ENCODE measurements at places on chromosomes 4 and X.

DNA sequence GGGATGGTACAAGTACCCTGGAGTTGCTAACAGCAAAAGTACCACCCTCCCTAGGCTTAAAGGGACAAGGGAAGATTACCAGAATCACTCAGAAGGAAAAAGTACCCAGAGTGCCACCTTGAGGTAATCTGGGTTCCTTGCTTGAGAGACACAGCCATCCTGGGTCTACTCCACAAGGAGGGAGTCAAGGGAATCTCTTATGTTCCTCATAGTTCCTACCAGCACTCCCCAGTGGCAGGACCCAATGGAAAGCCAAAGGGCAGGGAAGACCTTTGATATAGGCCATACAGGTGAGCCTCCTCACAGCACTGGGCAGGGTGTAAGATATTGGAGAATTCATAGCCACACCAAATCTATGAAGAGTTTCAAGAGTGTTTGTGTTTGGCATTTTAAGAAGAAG, 5.7 kb downstream of the IL2 start:
- ATAC-seq, result peak; percentile 67

- ATAC-seq, result no peak
Observed at GRCh38 chr4:113440371-113440770, 321.2 kb downstream of the CAMK2D start.

DNA sequence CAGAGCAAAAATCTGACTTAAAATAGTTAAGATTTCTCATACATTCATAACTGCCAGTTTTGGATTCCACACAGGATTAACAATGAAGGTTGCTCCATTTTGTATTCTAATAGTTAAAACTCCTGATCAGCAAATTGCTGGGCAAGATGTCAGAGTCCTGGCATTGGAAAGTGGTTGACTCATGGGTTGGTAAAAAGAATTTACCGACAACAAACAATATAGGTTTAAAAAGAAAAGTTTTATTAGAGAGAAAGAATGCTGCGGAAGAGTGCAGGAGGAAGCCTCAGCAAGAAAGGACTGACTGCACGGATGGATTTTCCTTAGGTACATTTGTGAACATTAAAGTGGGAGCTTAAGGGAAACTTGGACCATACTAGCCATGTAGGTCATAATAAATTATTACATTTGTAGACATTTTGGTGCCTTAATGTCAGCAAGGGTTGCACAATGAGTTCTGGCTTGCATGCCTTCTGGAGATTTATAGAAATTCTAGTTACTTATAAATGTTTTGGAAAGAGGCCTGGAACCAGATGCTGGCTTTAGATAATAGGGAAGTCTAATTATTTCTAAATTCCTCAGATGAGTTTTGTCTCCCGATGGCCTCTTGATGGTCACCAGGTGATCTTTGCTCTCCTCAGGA, 25.4 kb upstream of the IL2 start:
- ATAC-seq, result no peak

- no peak for ATAC-seq
Observed at GRCh38 chr4:74516303-74516702, 71.4 kb downstream of the AREG start.

- ATAC-seq, result no peak
Observed at GRCh38 chrX:47194194-47194787, 662 bp downstream of the UBA1 start.

GRCh38 chr4:85569730-85570299, 94.9 kb downstream of the ARHGAP24 start:
- ATAC-seq, result no peak

GRCh38 chr4:158322109-158322508, 111.8 kb downstream of the TMEM144 start:
- no peak for ATAC-seq

DNA sequence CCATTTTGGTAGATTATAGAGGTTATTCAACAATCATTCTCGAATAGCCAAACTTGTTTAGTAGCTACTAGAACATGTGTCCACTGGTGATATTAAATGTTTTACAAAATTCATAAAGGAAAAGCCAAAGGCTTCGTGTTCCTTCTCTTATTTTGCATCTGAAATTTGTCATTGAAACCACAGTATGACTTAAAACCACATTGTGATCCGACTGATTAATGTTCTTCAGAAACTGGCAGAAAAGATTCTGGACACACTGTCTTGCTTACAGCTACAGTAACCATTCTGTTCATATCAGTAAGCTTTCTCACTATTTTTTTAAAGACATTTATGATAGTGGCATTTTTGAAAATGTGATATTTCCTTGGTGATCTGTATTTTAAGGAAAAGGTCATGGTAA, 2.6 kb upstream of the SMARCA1 start:
- no peak for ATAC-seq

DNA sequence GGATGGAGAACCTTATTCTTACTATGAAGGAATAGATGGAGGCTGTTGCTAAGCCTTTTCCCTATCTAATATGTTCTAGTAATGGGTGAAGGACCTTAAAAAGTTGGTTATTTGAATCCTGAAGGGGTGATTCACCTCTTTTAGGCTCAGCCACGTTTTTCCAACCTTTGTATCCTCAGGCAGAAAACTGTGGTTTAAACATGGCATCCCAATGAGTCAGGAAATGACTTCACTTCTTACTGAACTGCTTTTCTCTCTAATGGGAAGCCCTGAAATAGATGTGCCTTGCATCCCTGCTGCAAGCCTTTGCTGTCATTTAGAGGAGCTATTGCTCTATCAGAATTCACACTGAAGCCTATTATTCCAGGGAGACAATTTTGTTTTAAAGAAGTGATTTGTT, 191.0 kb upstream of the ARX start:
- no peak for ATAC-seq

DNA sequence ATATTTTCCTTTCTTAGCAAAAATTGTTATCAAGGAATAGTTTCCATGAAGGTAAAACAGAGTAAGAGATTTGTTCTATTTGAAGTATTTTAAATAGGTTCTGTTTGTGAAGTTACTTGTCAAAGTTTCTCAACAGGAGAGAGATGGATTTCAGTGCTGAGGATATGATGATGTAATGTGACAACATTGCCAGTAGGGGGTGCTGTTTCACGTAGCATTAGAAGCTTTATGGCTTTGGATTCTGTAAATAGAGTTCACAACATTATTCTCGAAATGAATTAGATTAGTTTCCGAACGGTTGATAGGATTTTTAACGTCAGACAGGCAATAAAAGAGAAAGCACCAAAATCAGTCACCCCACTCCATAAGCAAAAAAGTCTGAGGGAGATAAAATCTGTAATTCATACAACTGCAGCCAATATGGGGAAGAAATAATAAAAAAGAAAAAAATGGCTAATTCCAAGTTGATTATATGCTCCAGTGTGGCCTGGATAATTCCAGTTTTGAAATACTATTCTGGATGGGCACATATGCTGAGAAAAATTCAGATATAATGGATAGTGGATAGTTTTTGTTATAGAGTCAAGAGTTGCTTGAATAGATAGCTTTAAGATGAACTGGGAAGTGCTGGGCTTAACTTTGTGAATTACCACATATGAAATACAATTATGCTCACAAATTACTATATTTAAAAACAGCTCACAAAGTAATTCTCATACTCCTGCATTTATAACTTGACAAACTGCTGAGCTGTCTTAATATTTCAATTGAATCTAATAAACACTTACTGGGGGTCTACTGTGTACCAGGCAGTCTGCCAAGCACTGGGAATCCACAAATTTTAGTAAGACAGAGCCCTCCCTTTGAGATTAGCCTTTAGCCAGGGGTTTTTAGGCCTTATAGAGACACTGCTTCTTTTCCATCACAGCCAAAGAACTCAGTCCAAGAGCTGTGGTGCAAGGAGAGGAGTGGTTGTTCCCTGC, 109.1 kb downstream of the GPAT3 start:
- ATAC-seq, result peak; percentile 64

DNA sequence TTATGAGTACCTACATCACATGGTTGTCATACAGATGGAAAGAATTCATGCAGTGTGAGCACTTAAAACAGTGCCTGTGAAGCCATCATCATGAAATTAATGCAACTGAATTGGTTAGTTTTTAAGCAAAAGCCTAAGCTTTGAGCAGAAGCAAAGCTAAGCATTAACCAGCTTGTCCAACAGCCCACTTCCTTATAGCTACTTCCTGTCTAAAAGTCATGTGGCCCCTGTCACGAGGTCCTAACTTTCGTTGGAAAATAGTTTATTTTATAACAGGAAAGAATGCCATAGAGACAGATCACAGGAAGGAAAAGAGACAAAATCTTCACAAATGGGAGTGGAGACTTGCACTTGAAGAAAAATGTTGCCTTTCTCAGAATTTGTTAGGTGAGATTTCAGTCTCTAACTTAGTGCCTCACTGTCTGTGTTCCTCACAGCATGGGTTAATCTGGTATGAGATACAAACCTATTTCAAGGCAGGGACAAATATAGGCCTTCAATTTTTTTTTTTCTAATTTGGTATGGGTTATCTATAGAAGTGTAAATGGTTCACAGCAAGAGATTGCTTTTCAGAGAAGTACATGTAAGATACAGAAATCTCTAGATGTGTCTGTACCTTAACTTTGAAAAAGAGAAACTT, 27.7 kb upstream of the VCX start:
- no peak for ATAC-seq

DNA sequence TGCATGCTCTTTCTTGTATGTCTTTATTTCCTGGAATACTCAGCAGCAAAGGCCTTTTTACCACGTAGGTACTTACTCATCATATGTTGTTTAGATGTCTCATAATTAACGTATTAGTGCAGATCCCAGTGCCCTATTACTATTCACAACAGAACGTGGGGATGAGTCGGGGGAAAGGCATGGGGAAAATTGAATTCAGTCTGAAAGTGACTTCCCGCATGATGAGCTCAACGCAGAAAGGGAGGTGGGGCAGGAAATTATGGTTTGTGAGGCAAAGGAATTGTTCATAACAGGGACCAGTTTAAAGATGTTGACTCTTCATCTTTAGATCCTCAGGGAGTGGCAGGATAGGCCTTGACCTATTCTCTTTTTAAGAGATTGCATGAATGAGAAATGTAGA, 2.0 kb upstream of the TMPRSS11D start:
- ATAC-seq, result peak; percentile 45

- peak; percentile 32 for ATAC-seq
Observed at GRCh38 chrX:45172890-45173289, 27.8 kb downstream of the DIPK2B start.

GRCh38 chr4:184885602-184886001, 59.8 kb upstream of the ACSL1 start:
- no peak for ATAC-seq

GRCh38 chr4:108008721-108009120, 19.0 kb downstream of the HADH start:
- no peak for ATAC-seq

GRCh38 chr4:142104041-142104440, 467.7 kb downstream of the IL15 start:
- ATAC-seq, result no peak

GRCh38 chrX:63275127-63275526, 76.0 kb downstream of the SPIN4 start:
- ATAC-seq, result no peak

DNA sequence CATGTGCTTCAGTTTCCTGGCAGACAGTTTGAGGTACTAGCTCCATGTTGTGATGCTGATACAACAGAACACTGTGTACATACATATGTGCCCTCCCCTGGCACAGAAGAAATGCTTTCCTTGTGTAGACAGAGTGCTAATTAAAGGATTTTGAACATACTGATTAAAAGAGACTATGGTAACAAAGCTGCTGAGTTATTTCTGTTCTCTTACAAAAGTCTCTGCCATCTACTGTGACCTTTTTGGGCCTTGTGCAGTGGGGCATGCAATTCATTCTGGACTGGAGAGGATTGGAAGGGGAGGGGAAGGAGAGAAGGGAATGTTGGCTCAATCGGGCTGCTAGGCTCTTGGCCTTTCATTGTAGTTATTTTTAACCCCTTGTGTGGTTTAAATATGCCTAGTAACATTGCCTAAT, 6.0 kb downstream of the PDLIM5 start:
- no peak for ATAC-seq

DNA sequence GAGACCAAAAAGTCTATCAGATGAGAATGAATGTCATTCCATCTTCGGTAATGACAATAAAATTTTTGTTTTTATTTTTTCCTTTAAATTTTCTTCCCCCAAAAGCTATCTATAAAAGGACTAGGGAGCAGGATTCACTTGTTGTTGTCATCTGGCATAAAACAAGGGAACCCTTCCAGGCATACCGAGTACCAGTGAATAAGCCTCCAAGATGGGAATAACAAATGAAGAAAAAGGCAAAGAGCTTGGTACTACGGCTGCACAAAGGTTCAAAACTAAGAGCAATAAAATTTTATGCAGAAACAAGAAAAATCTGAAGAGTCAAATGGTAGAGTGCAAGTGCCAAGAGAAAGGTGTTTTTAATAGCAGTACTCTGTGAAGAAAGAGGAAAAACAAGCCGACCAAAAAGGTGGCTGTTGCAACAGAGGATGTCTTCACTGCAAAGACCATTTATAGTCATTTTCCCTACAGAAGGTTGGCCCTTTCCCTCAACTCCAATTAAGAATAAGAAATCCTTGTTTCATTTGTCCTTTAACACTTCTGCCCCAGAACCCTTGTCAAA, 25.8 kb downstream of the PPP3CA start:
- ATAC-seq, result no peak

DNA sequence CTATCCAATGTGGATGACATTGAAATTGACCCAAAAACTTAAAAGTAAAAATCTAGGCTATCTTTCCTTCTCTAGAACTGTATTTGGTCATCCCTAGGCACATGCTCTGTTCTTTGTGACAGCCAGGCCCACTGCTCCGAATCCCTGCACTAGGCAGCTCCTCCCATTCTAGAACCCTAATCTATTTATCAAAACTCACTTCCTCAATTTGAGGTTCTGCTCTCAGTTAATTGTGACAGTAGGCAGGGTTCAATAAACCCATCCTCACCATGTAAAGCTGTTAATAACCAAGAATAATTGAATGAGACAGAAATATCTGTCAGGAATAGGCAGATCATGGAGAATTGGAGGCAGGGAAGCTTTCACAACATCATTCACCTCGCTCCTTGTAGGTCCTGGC, 51.9 kb upstream of the IRF2 start:
- no peak for ATAC-seq

- ATAC-seq, result no peak
Observed at GRCh38 chr4:82620126-82620735, 58.4 kb upstream of the TMEM150C start.

DNA sequence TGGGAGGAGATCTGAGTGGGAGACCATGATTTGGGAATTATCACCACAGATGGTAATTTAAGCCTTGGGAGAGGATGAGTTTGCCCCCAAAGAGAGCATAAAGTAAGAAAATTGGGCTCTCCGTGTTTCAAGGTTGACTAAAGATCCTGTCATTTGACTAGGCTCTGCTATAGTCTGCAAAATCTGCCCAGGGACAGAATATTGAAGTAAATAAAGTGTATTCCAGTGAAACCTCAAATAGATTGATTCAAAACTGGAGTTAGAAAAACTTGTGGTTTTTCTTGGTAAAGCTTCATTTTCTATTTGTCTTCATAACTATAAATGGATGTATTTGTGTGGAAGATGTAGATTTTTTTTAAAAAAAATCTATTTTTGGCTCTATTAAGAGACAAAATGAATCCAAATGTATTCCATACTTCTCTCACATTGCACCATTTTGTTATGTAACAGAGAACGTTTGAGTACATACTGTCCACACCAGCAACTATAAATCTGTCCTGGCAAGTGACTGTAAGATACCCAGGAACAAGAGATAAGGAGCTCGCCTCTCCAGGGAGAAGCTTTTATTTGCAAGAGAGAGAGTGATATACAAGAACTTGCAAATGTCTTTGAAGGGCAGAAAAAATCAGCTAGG, 170.2 kb downstream of the CBR4 start:
- peak; percentile 31 for ATAC-seq
